NCI-H2081 (cell line): ENCODE measurements at places on chromosomes 5 and 9.

DNA sequence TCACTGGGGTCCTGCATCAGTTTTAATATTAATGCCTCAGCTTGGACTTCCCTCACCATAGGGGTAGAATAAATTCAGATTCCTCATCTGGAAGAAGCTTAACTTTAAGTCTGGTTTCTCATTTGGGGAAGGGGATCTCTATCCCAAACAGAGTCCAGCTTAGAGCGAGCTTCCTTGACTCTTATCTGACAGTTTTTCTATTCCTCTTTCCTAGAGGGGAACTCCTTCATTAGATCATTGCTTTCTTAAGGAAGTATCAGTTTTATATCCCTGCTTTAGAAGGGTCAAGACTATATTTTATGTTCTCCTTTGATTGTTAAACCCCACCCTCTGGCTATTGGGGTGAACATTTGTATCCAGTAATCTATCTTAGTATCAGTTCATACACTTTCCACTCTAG lies 24.2 kb upstream of the CDC42SE2 start:
- no peak for DNase-seq

DNA sequence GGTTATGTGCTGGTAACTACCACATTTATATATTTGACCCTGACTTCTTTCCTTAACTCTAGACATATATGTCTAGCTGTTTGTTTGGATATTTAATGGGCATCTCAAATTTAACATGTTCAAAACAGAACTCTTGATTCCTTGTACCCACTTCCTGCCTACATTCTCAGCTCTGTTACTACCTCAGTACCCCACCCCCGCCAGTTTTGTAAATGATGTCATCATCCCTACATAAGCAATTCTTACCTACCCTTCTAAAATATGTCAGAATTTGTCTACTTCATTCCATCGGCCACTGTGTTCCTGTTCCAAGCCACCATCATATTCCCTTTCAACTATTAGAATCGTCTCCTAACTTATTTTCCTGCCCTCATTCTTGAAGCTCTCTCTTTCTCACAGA lies 4.8 kb downstream of the RAD50 start:
- DNase-seq = no peak

- DNase-seq = no peak
Measured at GRCh38 chr9:38186404-38187115, 117.5 kb upstream of the SHB start.

DNA sequence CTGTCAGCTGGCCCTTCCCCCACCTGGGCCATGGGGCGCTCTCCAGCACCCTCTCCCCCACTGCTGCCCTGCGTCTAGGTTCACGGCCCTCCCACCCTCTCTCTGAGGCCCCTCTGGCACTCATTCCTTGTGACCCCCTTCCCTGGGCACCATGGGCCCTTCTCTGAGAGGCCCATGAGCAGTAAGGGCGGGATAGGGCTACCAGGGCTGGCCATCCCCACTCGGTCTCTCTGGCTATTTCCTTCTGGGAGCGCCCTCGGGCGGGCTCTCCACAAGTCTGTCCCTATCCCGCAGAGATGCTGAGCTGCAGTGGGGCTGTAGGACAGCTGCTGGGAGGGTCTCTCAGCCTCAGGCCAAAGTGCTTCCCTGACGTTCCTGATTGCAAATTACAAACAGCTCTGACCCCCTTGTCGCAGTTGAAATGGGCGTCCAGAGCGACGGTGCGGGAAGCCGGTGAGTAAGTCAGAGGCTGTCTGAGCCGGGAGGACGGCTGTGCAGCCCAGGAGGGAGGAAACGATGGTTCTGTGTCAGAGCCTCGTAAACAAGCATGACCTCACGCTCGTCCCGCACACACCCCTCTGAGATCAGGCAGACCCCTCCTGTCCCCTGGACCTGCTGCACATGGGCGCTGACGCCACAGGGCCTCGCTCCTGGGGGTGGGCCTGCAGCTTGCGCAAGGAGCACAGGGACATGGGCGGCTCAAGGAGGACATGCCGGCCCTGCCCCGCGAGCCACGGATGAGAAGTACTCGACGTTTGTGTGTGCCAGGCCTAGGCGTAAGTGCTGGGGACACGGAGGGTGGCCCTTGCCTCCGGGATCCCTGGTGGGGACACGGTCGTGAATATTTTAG lies 36.3 kb upstream of the GFPT2 start:
- DNase-seq = no peak

DNA sequence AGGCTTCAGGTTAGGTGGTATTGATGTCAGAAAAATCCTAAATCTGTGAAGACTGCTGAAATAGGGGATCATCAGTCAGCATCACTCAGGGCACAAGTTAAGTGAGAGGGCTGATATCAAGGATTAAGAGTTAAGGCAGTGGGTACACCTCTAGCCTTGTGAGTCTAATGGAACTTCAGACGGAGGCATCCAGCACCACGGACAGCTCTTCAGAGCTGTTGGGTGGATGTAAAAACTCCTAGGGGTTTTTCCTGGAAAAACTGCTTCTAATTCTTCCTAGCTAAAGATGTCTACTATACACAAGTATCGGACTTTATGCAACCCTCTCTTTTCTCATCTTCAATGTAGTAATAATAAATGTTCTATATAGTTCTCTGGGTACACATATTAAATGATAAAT lies 165.9 kb downstream of the SH3GL2 start:
- no peak for DNase-seq

DNA sequence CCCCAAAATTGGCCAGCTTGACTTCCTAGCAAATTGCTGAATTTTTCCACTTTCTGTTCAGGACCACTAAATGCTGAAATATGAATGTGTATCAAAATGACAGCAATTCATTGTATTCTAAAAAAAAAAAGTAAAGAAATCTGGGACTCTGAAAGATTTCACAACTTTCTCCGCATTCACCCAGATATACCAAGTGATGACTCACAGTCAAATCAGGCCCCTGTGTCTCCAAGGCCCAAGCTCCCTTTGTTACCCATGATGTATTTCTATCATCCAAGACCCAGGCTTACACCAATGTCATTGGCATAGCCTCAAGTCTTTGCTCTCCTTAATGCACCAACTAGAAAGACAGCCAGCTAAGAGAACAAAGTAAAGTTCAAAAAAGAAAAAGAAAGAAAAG lies 493.9 kb downstream of the NTRK2 start:
- no peak for DNase-seq

DNA sequence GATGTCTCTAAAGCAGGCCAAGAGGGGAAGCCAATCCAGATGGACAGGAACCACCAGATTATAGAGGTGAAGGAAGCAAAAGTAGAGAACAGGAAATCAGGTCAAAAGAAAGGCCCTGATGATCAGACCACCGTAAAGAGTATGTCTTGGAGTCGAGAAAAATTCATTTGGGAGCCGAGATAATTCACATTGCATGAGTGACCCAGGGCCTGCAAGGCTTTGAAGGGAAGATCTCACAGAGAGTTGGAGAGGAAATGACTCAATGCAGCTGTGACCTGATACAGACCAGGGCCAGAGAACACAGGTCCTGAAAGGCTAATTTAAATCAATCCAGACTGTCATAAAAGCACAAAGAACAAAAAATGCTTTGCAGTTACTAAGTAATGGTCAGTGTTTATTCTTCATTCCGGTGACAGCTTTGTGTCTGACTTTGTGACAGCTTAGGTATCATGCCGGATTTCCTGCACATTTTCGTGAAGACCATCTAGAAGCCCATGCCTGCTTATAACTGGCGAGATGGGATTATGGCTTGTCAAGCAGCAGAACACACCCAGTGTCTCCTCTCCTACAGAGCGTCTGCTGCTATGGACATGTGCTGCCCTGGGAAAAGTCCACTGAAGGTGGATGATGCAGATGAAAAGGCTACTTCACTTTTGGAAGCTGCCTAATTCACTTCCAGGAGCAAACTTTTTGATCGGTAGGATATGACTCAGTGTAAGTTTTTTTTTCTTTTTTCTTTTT lies 5.8 kb upstream of the ACTBL2 start:
- DNase-seq = no peak

GRCh38 chr5:112036206-112036605 lies 279.2 kb upstream of the NREP start:
- no peak for DNase-seq

GRCh38 chr5:73531356-73531755 lies 33.1 kb downstream of the BTF3 start:
- DNase-seq = no peak

- DNase-seq = no peak
Measured at GRCh38 chr9:123355761-123356431, at the start of gene CRB2. TSS of gene CRB2 (plus strand) at chr9:123356197. CDS start at chr9:123356261, 64 bp downstream.

GRCh38 chr9:138100711-138101350 lies 223.2 kb downstream of the CACNA1B start:
- DNase-seq = no peak

DNA sequence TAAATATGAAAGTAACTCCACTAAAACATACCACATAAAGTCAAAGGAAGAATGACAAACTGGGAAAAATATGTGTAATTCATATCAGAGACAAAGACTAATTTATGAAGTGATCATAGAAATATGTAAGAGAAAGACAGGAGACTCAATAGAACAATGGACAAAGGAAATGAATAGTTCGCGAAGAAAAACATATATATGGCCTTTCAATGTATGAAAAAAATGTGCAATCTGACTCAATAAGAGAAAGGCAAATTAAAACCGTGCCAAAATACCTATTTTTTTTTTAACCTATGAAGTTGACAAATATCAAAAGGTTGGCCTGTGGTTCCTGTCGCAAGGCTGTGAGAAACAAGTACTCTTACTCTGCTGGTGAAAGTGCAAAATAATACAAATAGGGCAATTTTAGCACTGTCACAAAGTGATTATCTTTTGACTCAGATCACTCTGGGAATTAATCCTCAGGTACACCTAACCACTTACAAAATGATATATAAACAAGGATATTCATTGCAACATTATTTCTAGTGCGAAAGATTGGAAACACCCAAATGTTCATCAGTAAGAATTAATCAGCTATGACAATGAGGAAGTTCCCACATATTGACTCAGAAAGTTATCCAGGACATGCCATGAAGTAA lies 3.7 kb downstream of the C9 start:
- DNase-seq = no peak

GRCh38 chr5:39947657-39948056 lies 522.9 kb upstream of the DAB2 start:
- no peak for DNase-seq

GRCh38 chr9:70100362-70100761 lies 56.7 kb downstream of the MAMDC2 start:
- no peak for DNase-seq

DNA sequence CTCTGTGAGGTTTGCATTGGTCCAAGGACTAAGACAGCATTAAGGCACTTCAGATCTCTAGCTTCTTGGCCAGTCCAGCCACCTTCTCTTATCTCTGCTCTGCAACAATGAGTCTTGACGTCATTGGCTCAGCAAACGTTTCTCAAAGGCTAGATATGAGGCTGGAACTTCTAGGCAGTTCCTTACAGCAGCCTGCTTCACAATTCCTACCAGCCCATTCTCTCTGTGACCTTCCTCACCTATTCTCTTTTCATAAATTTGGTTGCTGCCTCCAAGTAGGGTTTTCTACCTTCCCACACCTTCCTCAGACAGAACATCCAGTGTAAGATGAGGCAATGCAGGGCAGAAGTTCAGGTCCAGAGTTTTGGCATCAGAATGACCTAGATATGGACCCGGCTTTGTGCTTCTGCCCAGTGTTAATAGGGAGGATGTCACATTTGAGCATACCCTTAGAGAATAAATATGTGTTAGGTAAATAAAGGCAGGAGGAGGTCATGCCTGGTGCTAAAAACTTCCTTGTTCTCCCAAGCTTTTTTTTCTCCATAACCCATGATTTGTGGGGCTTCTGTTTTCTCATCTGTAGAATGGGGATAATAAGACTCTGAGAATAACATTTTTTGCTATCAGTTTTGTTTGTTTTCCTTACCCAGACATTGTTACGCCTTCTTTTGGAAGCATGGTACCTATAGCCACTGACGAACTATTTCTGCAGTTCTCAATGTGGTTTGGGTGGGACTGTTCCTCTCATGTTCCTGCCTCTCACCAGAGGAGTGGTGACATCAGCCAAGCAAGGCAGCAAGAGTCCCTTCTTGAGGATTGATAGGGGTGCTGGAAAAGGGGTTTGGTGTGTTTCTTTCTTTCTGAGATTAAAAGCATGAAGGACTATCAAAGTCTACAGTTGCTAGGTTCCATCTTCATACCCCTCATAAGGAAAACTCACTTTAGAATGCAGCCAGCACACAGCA lies 220.6 kb upstream of the TRIM32 start:
- DNase-seq = no peak

DNA sequence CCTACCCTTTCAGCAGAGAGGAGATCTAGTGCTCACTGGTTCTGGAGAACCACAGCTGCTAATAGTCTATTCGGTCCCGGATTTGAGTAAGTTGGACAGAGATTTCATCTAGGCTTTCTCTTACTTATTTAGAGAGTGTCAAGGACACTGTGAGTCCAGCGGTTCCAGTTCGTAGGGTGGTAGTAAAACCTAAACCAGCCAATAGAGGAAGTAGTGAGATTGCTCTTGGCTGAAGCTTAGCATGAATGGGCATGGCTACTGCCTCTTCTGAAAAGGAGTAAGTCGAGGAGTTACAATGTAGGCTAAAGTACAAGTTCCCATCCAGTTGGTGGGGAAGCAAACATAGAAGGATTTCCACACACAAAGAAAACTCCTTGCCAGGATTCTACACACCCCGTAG lies 109.6 kb upstream of the MOCS2 start:
- DNase-seq = no peak

GRCh38 chr9:123795336-123795735 lies 134.6 kb downstream of the DENND1A start:
- no peak for DNase-seq

DNA sequence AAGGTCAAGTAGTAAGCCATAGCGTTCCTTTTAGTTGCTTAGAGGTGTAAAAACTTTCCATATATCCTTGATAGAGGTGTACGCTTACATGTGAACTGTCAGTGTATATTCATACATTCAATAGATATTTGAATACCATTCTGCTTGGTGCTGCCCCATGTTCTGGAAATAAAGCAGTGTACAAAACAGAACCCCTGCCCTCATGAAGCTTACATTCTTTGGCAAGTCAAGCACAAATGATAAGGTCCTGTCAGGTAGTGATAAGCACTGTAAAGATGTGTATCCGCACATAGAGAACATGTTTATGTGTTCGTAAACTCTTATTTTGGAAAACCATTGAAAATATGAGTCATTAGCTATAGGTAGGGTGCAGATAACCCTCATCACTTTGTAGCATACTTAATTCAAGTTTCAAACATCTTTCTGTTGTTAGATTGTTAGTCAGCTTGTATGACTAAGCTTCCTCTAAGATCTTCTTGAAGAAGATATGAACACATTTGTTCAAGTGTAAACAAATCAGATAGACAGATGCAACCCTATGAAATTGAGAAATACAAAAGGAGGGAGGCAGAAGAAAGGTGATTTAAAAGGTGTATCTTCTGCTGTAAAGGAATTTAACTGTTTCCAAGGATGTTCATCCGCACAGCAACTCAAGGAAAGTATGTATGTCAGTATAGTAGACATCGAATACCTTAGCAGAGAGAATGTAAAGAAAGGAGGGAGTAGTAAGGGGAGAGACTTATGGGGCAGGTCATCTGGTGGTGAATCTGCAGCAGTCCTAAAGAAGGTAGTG lies 1.6 kb downstream of the GTF3C4 start:
- DNase-seq = no peak
